ENCODE measurements at places on chromosomes 5 and 9.
A peak's percentile ranks its signal among the peaks of the same experiment; 100 is the strongest.

- no peak for DNase-seq
These were observed 289.0 kb downstream of the CAAP1 start for GRCh38 chr9:26603617-26604016.

DNA sequence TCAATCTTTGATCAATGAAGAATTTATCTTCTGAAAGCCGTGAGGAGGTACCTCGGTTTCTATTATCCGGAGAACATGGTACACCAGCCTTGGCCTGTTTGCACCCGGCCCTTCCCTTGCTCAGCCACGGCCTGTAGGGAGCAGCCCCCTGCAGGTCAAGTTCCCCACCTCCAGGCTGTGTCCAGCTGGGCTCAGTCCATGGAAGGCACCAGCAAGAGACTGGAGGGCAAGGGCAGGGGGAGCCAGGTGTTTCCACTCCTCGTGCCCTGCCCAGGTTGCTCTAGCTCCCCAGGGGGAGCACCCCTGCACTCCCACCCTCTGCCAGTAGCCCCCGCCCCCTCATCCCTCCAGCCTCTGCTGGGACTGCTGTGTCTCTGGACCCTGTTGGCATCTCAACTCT lies 87.3 kb upstream of the ADAMTS2 start:
- no peak for DNase-seq

DNA sequence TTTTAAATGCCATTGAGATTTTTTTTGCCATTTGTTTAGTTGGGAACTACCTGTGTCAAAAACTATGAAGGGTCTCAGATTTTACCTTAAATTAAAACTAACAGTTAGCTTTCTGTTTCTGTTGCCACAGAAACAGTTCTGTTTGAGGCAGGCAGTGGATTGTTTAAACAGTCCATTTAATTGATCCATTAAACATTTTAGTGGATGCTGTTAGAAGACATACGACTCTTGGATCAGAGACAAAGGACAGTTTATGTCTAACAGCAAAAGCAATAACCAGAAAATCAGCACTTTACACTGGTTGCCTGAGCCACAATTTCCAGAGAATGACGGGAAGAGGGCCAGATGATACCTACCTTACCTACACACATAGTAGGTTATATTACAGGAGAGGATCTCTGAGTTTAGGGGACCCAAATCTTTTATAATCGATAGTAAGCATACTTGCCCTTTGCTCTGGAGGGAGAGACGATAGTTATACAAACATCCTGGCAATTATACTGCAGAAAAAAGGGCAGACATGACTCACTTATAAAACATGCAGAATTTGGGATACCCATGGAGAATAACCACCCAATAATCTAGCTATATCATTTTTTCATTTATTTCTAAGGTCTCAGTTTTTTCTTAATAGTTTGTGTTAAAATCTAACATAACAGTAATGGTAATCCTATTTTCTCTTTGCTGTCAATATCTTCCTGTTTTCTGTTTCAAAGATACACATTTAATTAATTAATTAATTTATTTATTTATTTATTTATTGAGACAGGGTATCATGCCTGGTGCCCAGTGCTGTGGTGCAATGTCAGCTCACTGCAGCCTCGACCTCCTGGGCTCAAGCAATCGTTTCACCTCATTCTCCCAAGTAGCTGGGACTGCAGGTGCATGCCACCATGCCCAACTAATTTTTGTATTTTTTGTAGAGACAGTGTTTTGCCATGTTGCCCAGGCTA lies 136.7 kb upstream of the TNFAIP8 start:
- no peak for DNase-seq

DNA sequence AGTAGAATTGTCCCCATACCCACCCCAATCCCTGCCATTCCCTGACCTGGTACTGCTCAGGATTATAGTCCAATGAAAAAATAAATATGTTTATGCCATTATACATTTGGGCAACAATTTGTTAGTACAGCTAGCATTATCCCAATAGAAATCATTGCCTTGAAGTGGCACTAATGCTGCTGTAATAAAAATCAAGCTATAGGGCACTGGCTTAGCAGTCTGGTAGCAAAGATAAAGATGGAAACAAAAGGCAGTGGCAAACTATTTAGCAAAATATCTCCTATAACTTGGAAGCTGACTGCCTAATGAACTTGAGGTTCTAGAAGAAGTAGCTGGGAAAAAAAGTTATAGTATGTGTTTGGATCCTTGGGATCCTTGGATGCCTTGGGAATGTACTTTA lies 2.2 kb upstream of the TOPORS start:
- no peak for DNase-seq

DNA sequence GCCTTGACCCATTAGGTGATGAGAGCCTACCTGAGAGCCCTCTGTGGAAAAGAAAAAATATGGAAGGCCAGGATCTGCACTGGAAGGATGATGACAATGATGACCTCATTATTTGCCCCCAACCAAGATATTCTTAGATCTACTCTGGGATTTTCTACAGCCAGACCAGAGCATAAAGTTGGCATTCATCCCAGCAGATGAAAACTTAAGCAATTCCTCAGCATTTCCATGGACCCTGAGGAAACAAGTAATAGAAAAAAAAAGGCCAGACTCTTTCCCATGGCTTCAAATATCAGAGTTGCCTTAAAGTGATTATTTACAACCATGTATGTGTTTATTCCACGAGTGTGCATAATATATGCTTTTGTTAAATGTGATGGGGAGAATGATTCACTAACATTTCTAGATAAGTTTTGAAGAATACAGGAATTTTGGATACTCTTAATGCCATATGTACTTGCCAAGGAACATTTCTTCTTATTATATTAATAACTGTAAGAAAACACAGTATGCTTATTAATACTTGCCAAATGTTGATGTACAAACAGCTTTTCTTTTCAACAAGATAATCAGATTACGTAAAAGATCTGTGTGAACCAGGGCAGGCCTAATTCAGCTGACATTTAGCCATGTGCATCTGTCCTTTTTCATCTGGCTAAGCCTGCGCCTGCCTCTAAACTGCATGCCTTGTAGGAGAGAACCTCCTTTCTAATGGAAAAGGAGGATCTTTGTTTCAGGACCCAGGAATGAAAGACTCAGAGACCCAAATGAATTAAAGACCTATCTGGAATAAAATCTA lies 94.8 kb downstream of the ARRDC3 start:
- DNase-seq = peak; percentile 90

- no peak for DNase-seq
These were observed 682 bp upstream of the SPTAN1 start for GRCh38 chr9:128551657-128552152.

- DNase-seq = no peak
These were observed 11.4 kb downstream of the SHB start for GRCh38 chr9:38057416-38058195.

DNA sequence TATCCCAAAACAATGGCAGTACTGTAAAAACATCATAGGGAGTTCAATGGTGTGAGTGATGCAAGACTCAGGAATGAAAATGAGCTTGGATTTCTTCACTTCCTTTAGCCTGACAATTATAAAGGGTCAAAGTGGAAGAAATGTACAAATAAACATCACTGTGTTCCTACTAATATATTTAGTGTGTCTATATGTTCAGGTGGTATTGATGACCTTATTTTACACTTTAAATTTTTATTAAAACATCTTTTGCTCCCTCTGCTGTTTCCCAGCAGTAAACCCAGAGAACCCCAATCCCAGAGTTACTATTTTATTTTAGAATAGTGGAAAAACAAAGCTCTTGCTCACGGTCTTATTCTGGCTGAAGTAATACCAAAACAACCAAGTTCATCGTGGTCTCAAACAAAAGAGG lies 2.0 kb downstream of the LOX start:
- no peak for DNase-seq

GRCh38 chr9:121483049-121483448 lies 16.6 kb downstream of the GGTA1 start:
- DNase-seq = no peak

DNA sequence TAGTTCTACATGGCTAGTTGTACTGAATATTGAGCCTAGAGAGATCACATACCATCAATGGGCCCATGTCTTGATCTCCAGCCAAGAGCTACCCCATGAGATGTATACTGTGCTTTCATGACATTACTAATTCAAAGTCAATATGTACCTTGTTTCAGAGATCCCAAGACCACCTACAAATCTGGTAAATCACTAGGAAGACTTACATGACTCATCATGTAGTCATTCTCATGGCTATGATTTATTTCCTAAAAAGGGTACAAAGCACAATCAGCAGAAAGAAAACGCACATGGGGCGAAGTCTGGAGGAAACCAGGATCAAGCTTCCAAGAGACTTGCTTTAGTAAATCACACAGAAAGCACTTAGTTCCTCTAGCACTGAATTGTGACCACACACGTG lies 103.0 kb downstream of the PCSK5 start:
- peak; percentile 81 for DNase-seq

DNA sequence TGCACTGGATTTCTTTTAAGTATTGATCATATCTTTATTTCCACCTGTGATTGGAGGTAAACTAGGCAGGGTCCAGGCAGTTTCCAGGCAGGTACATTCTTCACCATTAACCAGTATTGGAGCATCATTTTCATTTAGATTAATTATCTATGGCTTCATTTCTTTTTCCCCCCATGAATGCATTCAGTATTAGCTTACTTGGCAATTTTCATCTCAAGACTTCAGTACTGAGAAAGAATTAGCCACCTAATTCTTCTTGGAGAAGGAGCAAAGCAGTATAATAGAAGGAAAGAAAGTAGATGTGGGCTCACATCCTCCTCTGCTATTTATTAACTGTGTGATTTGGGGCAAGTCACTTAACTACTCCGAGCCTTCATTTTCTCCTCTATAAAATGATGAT lies 208.8 kb downstream of the RFK start:
- no peak for DNase-seq

Measured in skeletal muscle cell (primary cell).